Stimulated activated CD4-positive, alpha-beta T cell treated with anti-CD3 and anti-CD28 coated beads, Interleukin-4, amount 100 ng/mL, for 1 hour (primary cell): ENCODE measurements at places on chromosomes 1 and 21.
A peak's percentile ranks its signal among the peaks of the same experiment; 100 is the strongest.

DNA sequence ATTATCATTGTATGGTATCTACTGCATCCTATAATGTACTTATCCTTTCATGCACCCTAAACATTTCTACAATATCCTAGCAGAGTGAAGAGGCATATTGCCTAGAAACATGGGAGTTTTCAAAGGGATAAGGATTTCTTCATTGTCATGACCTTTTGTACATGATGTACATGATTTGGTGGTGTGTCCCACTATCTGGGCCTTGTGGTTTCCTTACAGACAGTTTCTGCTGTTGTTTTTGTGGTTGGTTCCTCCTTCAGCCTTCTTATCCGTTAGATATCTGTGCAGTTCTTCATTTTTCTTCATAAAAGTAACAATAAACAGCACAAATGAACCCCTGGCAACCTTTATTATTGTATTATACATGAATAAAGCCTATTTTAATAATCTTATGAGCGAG lies 70.4 kb upstream of the BACH1 start:
- DNase-seq, result no peak

- no peak for DNase-seq
Measured at GRCh38 chr1:233252441-233252840, 43.1 kb downstream of the PCNX2 start.

DNA sequence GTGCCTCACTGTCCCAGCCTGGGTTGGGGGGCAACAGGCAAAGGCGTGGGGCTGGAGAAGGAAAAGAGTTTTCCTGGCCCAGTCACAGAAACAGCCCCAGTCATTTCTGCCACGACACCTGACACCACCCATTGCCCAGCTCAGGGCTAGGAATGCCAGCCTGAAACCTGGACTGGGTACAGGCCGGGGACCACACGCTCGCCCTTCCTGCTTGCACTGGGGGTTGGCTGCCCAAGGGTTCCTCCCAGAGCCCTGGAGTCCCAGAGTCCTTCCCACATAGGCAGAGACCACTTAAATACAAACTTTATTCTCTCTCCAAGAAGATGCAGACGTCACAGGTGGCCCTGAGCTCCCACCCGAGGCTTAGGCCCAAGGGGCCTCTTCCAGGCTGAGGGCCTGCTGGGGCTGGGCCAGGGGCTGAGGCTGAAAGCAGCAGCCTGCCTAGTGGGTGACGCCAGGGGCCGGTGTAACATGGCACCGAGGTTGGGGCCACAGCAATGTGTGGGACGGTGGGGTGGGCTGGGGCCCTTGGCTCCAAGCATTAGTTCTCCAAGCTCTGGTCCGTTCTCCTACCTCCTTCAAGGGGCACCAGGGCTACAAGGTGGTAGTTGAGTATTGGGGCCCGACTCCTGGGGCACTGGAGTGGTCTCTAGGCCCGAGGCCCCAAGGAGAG lies 1.6 kb downstream of the TMEM52 start:
- DNase-seq, result no peak

DNA sequence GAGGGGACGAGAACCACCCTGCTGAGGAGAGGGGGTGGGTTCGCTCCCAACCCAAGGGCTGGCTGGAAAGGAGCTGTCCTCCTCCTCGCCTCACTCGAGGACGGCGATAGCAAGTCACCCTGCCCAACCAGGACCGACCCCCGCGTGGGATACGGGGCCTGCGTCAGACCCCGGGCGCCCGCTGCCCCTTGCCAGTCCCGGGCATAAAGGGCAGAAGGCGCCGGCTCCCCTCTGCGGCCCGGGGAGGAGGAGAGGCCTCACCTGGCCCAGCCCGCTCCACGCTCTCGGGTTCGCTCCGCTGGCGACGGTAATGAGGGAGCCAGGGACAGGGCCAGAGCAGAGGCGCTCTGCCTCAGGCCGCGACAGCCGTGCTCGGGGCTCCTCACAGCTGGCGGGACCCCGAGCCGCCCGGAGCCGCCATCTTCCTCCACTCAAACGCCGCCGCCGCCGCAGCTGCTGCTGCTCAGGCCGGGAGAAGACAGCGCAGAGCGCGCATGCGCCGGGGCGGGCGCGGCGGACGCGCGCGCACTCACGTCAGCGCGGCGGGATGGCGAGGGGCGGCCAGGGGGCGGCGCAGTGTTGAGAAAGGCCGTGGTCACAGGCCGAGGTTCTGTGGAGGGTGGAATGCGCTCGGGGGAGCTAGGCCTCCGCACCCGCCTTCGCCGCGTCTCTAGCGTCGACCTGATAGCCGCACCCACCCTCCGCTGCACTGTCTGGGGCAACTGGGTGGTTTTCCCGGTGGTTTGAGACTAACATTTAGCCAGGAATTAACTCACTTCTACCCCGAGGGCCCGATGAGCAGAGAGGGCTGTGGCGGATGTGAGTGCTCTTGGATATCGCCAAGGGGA lies at the start of gene FBXO42:
Gene FBXO42, minus strand, starts transcription at position 487 of the 848 bp plus-strand sequence. CDS start 37,062 bp downstream, outside the sequence.
- DNase-seq, result peak; percentile 91

DNA sequence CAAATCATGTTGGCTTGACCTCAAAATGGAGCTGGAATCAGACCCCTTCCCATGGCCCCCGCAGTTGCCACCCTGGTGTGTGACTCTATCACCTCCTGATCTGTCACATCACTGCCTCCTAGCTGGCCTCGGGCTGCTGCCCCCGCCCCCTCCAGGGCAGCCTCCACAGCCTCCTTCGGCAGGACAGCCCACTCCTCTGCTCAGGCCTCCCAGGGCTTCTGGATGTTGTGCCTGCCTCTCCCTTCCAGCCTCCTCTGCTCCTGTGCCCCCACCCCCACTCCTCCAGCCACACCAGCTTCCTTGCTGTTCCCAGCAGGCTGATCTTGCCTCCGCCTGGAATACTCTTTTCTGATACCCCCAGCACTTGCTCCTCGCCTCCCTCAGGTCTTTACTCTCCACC lies 134.4 kb upstream of the EDN2 start:
- no peak for DNase-seq

DNA sequence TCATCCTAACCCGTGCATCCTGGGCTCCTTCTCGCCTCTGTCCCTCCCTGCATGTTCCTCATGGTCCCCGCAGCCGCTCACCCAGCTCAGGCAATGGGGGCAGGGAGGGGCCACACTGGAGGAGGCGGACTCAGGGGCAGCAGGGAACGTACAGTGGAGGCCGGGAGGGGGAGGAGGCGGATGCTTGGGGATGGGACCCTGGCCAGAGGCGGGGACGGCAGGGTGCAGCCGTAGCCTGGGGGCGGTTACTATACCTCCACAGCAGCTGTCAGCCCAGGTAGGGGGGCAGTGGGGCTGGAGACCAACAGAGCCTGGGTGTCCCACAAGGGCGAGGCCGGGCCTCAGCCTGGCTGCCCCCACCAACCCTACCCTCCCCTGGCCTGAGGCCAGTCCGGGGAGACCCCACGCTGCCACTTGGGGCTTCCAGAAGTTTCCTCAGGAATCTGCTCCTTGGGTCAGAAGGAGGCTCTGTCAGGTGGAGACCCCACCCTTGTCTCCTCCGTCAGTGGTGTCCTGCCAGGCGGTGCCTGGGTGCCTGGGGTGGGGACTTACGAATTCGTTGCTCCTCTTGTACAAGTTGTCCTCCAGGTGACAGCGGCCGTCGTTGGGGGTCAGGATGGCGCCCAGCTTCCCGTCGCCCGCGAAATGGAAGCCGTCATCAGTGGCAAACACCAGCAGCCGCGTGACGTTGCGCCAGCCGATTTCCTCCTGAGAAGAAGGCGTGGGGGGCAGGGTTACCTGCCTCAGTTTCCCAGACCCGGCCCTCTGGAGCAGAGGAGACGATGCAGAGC lies 20.7 kb downstream of the ITGB2 start:
- DNase-seq, result no peak

DNA sequence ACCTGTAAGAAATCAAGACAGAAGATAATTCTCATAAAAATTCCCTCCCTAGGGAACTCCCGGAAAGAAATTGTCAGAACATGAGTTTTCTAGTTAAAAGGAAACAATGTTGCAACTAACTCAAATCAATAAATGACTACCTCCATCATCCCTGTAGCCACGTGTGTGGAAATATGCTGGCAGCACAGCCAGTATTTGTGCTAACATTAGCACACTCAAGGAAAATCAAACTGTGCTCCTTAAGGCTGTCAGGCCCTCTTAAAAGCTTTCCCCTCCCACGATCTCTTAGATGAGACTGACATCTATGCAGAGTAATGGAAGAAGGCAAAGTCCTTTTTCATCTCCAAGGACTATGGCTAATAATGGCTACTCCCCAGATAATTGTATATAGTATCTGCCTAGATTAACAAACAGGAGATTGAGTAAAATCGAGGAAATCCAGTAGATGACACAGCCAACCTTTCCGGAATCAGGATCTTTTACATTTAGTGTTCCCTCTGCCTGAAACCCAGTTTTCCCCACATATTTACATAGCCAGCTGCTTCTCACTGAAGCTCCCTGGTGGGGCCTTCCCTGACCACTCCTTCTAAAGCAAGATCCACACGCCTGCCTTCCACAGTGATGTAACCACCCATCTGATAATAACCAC lies 50.9 kb upstream of the NR5A2 start:
- DNase-seq, result no peak

DNA sequence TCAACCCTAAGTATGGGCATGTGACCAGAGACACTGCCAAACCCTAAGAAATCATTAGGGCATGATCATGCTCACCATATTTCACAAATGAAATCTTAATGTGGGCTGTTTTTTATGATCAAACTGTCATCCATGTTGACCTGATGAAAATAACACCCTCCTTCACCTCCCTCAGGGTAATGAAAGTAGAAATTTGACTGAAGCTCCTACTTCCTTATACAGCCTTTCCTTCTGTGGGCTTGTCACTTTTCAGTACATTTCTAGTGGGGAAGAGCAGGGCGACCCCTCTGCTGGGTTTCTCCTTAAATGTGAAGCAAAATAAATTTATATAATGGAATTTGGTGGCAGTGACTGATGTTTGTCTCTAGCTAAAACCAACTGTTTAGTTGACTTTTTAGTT lies 25.9 kb downstream of the IVNS1ABP start:
- DNase-seq, result no peak

DNA sequence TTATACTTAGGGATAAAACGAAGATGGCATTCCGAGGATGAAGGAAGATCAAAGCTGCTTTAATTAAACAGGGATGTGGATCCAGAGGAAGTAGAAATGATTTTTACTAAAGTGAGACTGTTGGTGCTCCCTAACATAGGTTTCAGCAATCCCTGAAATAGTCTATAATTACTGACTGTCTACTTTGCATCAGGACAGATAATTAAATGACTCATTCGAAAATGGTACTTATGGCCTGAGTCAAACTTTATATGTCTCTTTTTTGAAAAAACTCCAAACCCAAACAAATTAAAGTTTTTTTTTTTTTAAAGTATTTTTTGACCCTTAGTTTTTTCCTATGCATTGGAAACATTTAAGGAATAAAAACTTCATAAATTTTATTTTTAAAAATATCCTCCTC lies 90.3 kb downstream of the LYST start:
- no peak for DNase-seq

DNA sequence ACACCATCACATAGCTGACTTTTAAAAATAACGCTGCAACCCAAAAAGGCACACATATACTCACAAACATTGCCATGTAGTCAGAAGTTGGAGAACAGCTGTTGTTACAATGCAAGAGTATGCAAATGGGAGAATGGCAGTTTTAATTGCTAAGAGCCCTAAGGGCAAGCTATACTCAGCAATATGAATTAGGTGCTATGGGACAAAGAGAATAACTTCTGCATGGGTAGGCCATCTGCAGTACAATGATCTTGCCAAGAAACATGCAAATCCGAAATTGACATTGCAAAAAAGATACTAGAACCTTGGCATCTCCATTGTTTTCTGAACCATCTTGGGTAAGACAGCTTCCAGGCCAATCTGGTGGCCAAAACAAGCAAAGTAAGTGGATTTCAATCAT lies 697.8 kb downstream of the LRRIQ3 start:
- no peak for DNase-seq

DNA sequence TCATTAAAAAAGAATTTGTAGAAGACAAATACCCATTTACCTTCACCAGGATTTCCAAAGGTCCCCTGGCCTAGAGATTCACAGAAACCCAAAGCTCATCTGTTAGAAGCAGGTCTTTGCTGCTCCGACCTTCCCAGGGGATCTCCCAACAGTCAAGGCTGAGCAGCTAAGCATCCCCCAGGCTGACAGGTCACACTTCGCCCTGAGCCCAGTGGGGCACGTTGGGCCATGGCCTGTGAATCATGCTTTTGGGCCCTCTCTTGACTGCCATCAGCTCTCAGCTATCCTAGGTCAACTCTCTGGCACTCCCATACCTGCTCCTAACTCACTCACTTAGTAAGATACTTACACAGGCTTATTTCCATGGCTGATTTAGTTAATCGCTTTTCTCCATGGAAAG lies 157.7 kb downstream of the DSCAM start:
- DNase-seq, result no peak

DNA sequence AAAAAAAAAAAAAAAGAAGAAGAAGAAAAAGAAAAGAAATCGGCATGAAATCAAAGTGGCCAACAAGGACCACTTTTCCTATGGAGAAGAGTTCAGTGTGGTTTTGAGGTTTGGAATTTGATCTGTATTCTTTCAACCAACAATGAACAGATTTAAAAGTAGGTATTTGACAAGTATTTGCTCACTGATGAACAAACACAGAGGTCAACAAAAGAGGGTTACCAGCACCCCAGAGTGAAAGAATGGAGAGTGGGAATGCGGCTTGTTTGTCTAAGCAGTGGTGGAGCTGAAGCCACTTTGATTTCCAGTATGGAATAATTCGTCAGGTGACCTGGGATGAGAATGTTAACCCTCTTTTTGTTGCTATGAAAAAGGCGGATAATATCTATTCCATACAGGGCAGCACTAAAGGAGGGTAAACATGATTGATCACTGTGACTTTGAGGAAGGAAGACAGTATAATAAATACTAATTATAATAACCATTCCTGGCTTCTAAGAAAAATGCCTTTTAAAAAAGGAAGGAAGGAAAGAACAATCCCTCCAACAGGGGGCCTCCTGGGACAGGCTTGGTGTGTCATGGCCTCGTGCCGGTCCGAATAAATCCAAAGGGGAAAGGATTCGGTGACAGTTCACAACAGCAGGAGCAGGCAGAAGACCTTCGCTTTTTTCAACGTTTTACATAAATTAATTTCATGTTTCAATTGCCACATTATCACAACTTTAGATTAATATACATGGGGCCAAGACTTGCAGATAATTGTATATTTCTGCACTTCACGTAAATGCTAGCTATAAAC lies 37.2 kb upstream of the SIM2 start:
- DNase-seq, result no peak

DNA sequence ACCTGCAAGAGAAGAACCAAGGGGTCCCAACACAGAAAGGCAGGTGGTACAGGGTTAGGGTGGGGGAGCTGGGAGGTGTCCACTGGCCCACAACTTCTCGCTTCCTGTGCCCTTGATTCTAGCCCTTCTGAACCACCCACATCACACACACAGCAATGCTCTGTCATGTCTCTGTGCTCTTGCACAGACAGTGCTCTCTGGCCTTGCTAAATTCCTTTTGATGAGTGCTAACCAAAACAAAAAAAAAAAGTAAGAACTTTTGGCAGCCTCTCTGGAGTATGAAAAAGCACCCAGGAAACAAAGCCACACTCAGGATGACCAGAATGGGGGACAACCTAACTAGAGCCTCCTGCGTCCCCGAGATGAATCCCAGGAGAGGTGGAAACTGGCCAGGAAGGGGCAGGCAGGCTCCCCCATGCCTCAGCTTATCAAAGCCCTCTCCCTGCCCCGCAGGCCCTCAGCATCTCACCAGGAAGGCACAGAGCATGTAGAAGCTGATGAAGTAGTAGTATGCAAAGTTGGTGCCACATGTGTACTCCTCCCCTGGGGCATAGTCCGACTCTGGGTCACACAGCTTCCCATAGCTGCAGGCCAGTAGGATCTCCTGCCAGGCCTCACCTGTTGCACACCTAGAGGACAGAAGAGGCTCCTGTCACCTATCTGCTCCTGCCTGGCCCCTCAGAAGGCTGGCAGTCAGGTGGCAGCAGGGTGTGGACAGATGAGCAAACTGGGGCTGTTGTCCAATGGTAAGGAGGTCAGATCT lies 27.2 kb upstream of the KIF21B start:
- no peak for DNase-seq
